Daoy (cell line): ENCODE measurements at places on chromosomes 5 and 9. TPM values are rescaled to one million over a fixed set of nuclear protein-coding genes. Genes with fewer than 3 reads are reported as not detected.

DNA sequence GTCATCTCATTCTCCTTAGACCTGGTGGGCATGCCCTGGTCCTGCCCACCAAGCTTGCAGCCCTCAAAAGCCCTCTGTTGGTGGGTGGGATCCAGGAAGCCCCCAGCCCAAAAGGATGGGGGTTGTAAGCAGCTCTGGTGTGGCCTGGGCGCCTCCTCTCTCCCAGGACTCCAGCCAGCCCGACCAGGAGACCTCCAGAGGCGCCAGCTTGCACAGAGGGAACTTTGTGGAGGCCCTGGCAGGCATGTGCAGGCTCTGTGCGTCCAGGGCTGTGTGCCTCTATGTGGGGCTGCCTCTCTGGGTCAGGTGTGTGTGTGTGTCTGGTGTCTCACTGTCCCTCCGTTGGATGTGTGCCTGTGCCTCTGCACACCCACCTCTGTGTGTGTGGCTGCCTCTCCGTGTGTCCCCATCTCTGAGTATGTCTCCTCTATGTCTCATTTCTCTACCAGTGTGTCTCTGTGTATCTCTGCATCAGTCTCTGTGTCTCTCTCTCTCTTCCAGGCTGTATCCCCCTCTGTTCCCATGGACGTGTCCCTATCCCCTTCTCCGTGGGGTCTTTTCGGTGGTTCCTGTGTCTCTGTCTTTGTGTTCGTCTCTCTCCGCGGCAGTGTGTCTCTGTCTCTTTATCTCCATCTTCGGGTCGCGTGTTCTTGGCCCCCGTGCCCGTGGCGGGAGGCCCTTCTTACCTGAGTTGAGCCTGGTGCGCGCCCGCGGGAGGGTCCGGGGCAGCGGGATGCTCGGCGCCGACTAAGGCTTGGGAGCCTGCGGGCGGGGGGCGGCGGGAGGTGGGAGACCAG is 501 bp downstream of the ENHO start:
- no peak for DNase-seq

SEMA6A gene
- total RNA-seq: 0.34 and 4.9 TPM in 2 replicates

- no peak for DNase-seq
These were observed 364.1 kb downstream of the TMEM38B start for GRCh38 chr9:106058460-106058859.

TEX48 gene
- not detected in 2 replicates for total RNA-seq

CAAP1 gene
- total RNA-seq: 20.2 and 46.1 TPM in 2 replicates

DNA sequence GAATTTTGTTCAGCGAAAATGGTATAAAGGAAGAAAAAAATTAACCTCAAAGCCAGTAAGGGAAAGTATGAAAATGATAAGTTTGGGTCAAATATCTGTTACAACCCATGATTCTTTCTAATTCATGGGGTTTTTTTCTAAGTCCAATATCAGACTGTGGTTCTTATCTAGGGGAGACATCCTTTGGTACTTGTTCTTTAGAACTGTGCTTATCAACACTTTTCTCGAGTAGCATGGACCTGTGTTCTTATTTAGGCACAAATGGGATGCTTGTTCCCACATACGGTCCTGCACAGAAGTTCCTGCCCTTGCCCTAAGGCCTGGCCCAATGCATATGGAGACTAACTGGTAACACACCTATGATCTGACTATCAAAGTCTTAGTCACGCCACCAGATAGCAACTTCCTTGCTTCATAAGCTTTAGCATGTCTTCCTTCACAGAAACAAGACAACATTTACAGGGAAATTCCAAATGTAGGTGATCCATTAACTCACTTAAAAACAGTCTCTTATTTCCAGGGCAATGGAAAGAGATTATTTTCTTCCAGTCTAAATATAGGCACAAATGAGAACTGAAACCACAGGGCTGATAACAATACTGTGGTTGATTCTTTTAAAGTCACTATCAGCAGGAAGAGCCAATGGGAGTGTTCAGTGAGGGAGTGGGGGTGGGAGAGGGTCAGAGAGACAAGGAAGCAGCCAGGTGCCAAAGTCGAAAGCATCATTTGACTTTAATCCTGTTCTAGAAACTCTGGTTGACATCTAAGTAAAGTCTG is 268.8 kb upstream of the ANKRD55 start:
- DNase-seq: no peak

DNA sequence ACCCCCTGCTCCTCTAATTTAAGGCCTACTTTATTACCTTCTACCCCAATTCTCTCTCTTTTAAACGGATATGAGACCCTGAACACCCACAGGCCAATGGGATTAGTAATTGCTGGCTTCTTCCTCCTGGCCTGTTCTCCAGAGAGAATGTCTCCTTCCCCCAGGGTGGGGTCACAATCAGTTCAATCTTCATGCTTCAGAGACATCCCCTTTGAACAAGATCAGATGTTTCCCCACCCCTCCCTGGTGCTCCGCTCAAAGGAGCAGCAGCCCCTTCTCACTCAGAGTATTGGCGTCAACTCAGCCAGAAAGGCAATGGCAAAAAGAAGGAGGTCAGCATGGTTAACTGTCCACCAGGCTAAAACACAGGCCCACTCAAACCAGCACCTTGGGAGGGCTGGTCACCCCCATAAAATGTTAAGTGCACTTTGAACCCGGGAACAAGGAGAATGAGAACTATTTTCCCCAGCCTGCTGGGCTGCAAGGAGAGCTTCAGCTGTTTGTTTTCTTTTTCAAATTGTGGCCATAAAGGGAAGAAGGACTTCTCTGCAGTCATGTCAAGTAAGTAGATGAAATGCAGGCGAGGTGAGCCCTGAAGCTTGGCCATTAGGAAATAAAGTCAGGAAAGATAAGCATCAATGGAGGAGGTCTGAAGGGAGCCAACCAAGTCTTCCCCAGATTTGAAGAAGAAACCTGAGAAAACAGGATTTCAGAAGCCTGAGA is 20.1 kb downstream of the LHFPL2 start:
- peak; percentile 28 for DNase-seq

ADAMTS6 gene
- 14.2 and 20.8 TPM in 2 replicates for total RNA-seq

PCDHGA8 gene
- total RNA-seq: 0.06 TPM in 1 of 2 replicates, not detected in the other

PCA3 gene
- total RNA-seq: 0.06 TPM in 1 of 2 replicates, not detected in the other

DNA sequence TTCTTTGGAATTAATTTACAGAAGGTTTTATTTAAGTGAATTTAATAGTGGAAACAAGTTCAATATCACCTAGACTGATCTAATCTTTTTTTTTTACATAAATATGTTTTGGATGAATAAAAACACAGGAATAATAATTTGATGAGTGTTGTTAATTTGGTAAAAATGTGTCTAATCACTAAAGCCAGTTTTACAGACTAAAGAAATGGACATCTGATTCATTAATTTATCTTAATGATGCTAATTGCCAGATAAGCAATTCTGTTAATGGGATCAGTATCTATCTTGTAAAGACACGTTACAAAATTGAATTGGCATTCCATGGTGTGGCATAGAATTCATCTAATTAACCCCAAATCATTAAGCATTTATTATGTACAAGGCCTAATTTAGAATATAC is 743.3 kb upstream of the CDH6 start:
- no peak for DNase-seq

DNA sequence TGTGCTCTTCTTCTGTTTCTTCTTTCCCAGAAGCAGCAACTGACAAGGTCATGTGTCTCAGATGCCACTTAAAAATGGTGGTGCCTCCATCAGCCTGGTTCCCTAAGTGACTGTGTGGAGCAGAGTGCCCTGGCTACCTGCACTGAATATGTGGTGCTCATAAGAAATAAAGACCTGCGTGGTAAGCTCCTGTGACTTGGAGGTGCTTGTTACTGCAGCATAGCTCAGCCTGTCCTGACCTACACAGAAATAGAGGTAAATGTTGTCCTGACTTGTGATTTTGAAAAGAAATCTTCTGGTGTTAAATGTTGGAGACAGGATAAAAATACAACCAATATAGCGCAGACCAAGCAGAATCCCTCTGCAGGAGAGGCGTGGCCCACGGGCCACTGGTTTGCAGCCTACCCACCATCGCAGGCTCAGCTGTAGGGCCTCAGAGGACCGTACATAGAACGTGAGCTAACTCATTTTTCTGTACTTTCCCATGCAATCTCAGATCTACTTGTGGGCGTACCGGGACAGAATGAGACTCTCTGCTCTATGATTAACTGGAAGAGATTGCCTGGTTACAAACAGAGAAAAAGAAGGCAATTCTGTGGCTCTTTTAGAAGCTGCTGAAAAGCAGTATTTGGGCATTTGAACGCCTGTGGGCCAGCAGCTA is 79.4 kb upstream of the UNC5A start:
- DNase-seq: no peak

DNA sequence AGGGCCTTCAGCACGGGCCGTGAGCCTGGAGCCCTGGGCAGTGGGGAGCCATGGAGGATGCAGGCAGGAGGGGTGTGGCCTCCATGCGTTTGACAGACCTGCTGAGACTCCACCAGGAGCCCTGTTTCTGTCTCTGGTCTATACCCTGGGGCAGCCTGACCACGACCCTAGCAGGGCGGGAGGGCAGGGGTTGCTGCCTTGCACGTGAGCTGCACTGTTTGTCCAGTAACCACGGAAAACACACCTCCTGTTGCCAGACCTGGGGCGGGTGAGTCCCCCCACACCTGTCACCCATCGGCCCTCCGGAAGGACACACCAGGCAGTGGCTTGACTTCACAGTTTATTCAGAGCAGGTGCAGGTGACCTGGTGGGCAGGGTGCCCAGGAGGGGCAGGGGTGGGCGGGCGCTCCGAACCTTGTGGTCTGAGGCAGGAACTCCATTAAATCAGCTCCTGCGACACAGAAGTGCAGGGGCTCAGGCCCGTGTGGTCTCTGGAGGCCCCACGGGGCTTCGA is 3.9 kb downstream of the LCN8 start:
- DNase-seq: no peak

GRCh38 chr9:101787891-101788290 is 49.4 kb upstream of the GRIN3A start:
- DNase-seq: no peak

GRCh38 chr5:138140268-138140667 is 1.0 kb upstream of the NME5 start:
- no peak for DNase-seq

- DNase-seq: peak; percentile 74
These were observed 26.9 kb upstream of the EEIG1 start for GRCh38 chr9:128007566-128008138.

DNA sequence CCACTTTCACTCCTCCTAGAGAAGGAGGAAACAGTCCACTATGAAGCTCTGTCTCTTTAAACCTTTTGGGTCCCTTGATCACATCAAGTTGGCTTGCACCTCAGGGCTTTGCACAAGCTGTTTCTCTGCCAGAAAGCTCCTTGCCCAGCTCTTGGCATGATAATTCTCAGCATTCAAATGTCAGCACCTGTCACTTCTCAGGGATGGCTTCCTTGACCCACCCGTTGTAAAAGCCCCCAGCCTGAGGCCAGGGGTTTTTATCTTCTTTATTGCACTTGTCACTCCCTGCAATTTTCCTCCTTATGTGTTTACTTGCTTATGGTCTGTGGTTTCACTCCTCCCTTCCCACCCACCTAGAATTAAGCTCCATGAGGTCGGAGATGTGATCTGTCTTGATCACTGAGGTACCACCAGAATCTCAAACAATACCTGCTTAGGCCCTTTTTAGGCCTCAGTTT is 200.7 kb upstream of the TBC1D2 start:
- DNase-seq: no peak

FOXD4 gene
- 0.91 TPM in 1 of 2 replicates, not detected in the other for total RNA-seq

RANBP17 gene
- total RNA-seq: 0.09 and 0.34 TPM in 2 replicates

GRCh38 chr5:133792655-133793054 is 175.8 kb downstream of the C5orf15 start:
- no peak for DNase-seq

DNA sequence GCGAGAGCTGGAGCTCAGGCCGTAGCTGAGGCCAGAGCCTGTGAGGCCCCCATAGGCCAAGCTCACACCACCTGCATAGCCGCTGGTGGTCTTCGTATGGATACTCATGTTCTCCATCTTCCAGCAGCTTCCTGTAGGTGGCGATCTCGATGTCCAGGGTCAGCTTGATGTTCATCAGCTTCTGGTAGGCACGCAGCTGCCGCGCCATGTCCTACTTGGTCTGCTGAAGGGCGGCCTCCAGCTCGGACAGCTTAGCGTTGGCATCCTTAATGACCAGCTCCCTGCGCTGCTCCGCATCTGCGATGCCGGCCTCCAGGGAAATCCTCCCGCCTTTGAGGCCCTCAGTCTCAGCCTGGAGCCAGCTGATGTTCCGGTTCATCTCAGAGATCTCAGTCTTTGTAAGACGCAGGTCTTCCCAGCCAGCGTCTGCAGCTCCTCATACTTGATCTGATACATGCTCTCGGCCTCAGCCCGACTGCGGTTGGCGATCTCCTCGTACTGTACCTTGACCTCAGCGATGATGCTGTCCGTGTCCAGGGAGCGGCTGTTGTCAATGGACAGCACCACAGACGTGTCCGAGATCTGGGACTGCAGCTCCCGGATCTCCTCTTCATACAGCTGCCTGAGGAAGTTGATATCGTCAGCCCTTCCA is 172.1 kb downstream of the PPP2R2B start:
- DNase-seq: no peak
